ENCODE measurements at places on chromosomes 1 and 21. TPM values are rescaled to one million over a fixed set of nuclear protein-coding genes. Genes with fewer than 3 reads are reported as not detected.

The TRIM58 gene
- total RNA-seq: 0.14 TPM

The HEYL gene
- 45.6 TPM for total RNA-seq

The MTARC1 gene
- total RNA-seq: 3.6 TPM

The RIPPLY3 gene
- total RNA-seq: not detected

DNA sequence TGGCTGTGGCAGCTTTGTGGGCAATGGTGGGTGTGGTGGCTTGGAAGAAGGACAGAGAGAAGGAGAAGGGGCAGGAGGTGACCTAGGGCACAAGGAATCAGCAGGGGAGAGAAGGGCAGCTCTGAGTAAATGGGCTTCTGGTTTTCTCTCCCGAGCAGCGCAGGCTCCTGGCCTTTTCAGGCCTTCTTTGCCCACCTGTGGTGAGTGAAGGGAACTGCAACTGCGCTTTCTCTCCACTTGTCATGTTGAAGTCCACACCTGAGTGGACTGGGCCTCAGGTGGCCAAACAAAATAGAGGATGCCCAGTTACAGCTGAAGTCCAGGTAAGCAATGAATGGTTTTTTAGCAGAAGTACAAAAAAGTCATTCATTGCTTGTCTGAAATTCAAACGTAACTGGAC, 29.4 kb upstream of the KCNA10 start:
- no peak for DNase-seq
- no peak overlapping the region for H3K4me3 ChIP-seq
- H3K4me1 ChIP-seq: no peaks in the 10 kb centered on the region

DNA sequence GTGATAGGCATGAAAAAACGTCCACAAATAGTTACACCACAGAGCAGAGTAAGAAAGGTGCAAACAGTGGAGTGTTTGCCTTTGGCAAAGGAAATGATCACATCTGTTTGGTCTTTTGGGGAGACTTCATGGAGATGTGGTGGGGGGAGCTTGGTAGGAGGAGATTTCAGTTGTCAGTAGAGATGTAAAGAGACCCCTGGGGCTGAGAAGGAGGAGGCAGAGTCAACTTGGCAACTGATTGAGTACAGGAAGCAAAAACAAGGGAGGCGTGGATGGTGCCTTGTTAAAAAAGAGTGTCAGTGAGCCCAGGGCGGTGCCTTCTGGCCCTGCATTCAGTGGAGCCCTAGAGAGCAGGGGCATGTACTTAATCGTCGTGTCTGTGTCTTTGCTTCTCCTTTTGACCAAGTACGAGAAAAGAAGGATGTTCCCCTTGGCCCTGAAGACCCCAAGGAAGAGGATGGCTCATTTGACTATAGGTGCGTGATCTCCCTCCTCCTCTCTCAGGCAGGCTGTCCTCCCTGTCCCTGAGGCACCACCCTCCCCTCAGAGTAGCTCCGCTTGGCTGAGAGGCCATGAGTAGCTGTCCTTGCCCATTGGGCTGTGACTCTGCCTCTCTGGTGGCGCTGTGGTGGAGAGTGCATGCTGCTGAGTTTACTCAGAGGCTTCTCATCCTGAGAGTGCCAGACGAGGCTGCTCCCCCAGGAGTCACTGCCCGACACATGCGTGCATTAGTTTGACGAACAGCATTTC, 30.4 kb upstream of the CNTN2 start:
- no peaks in the 10 kb centered on the region for H3K4me1 ChIP-seq
- no peak overlapping the region for H3K27ac ChIP-seq
- no peak overlapping the region for H3K4me3 ChIP-seq
- no peaks in the 10 kb centered on the region for H3K27me3 ChIP-seq
- no peak for DNase-seq

DNA sequence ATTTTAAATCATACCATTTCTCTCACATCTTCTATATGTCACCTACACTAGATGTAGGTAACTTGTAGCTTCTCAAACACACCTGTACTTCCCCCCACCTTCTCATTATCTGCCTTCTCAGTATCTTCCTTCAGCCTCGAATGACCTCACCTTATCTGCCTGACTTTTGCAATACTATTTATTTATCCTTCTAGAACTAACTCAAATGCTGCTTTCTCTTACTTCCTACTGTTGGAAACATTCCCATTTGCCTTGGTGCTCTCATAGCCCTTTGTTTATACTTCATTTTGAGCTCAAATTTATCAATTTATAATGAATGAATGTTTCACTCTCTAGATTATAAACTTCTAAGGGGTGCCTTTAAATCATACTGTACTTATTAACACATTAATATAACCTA, 50.4 kb upstream of the KIAA1614 start:
- H3K27me3 ChIP-seq: no peaks in the 10 kb centered on the region
- H3K27ac ChIP-seq: no peak overlapping the region
- no peak for DNase-seq
- H3K4me1 ChIP-seq: peaks cover 8% of the 10 kb centered on the region
- peaks cover 4% of the 10 kb centered on the region for H3K36me3 ChIP-seq
- no peak overlapping the region for H3K4me3 ChIP-seq

- no peaks in the 10 kb centered on the region for H3K36me3 ChIP-seq
- no peaks in the 10 kb centered on the region for H3K27me3 ChIP-seq
- peak overlapping the region; percentile 82 for H3K27ac ChIP-seq
- peak overlapping the region; percentile 80 for H3K4me3 ChIP-seq
- H3K4me1 ChIP-seq: peaks cover 22% of the 10 kb centered on the region
- no peak for DNase-seq
Observed at GRCh38 chr21:45405271-45405818, 380 bp downstream of the COL18A1 start.

DNA sequence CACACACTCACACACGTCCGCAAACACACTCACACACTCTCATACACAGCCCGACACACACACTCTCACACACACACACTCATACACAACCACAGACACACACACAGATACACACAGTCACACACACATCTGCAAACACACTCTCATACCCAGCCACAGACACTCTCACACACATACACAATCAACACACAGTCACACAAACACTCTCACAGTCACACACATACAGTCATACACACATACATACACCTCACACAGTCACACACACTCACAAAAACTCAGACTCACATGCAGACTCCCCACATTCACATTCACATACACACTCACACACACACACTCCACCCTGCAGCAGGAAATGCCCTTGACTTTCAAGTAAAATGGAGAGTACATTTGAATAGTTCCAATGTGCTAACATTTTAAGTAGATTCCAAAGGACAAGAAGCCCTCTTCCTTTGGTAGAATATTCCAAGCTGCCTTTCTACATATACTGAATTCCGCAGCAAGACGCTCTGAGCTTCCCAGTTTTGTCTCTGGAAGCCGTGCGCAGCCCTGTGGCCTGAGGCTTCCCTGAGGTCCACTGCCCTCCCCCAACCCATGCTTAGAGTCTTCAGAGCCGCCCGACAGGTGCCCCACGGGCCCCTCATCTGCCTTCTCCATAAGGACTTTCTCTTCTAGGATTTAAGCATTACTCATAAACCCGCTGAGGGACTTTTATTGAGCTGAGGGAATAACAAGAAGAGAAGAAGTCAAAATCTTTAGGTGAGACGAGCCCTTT, 9.7 kb downstream of the BATF3 start:
- H3K27ac ChIP-seq: no peak overlapping the region
- H3K4me1 ChIP-seq: no peaks in the 10 kb centered on the region
- no peak for DNase-seq
- H3K4me3 ChIP-seq: no peak overlapping the region
- no peaks in the 10 kb centered on the region for H3K27me3 ChIP-seq
- peaks cover 2% of the 10 kb centered on the region for H3K36me3 ChIP-seq

- H3K4me1 ChIP-seq: peaks cover 59% of the 10 kb centered on the region
- peak within 1 kb of the TSS; percentile 100 for H3K4me3 ChIP-seq
- H3K36me3 ChIP-seq: peaks cover 9% of the 10 kb centered on the region
- peak within 1 kb of the TSS; percentile 99 for H3K27ac ChIP-seq
- DNase-seq: no peak
- H3K27me3 ChIP-seq: no peaks in the 10 kb centered on the region
Observed at GRCh38 chr1:151060007-151060656, at the start of gene MLLT11. TSS of gene MLLT11 (plus strand) at chr1:151060397. CDS start at chr1:151067225, 6,828 bp downstream.

- H3K36me3 ChIP-seq: peaks cover 3% of the 10 kb centered on the region
- peak overlapping the region; percentile 42 for H3K27ac ChIP-seq
- no peaks in the 10 kb centered on the region for H3K27me3 ChIP-seq
- DNase-seq: no peak
- no peak overlapping the region for H3K4me3 ChIP-seq
- peaks cover 7% of the 10 kb centered on the region for H3K4me1 ChIP-seq
Observed at GRCh38 chr1:61782771-61783170, 40.5 kb downstream of the PATJ start.

- peaks cover 29% of the 10 kb centered on the region for H3K4me1 ChIP-seq
- H3K4me3 ChIP-seq: no peak overlapping the region
- H3K27me3 ChIP-seq: no peaks in the 10 kb centered on the region
Observed at GRCh38 chr1:179167955-179168354, 61.5 kb downstream of the ABL2 start.

DNA sequence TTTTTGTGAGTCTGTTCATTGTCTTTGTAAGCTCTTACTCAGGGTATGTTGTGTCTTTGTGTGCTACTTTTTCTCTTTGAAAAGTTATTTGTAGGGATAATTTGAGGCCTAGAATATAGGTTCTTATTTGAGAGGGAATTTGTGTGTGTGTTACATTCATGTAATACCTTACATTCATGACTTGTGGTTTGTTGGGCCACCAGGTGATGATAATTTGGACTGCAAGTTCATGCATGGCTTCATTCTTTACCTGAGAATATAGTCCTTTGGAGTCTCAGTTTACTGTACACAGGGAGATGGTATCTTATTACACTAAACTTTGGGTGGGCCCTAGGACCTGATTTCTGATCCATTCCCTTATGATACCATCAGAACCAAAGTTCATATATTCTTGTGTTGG, 51.8 kb upstream of the FASLG start:
- no peak overlapping the region for H3K4me3 ChIP-seq
- H3K36me3 ChIP-seq: peaks cover 9% of the 10 kb centered on the region
- H3K27me3 ChIP-seq: no peaks in the 10 kb centered on the region
- DNase-seq: no peak
- H3K27ac ChIP-seq: no peak overlapping the region

DNA sequence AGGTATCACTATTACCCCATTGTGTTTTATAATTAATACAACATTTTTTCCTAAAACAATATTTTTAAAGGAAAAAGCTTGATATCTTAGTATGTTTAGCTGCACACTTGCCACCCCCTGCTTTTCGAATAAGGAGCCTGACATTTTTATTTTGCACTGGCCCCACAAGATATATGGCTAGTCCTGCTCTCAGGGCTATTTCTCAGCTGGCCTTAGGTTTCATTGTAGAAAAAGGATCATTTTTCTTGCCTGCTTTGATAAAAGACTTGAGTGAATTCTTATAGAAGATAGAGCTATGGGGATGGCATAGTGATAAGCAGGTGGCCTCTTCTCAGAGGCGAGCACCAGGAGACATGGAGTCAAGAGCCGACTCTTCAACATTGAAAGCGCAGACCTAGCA, 167.0 kb downstream of the FAM78B start:
- H3K4me3 ChIP-seq: no peak overlapping the region
- no peaks in the 10 kb centered on the region for H3K27me3 ChIP-seq
- no peaks in the 10 kb centered on the region for H3K36me3 ChIP-seq
- no peak overlapping the region for H3K27ac ChIP-seq
- H3K4me1 ChIP-seq: no peaks in the 10 kb centered on the region
- no peak for DNase-seq

DNA sequence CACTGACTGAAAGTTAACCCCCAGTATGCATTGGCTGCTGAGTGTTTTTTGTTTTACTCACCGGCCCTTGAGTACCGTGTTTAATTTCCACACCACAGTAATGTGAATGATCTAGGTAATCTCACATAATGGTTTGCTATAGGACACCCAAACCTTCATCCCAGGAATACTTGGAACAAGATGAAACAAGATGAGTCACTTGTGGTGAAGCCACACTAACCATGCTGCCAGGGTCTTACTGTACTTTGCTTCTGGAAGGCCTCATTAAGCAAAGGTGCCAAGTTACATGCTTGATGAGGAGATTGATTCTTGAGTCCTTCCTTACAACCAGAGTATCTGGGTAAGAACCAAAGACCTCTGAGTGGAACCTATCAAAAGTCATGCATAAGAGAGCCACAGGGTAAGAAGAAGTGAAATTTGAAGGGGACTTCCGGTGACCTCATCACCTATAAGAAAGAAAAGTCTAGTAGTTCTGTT, 163.3 kb downstream of the NRIP1 start:
- H3K27me3 ChIP-seq: no peaks in the 10 kb centered on the region
- no peak for DNase-seq
- H3K4me3 ChIP-seq: no peak overlapping the region
- no peak overlapping the region for H3K27ac ChIP-seq
- H3K36me3 ChIP-seq: no peaks in the 10 kb centered on the region

DNA sequence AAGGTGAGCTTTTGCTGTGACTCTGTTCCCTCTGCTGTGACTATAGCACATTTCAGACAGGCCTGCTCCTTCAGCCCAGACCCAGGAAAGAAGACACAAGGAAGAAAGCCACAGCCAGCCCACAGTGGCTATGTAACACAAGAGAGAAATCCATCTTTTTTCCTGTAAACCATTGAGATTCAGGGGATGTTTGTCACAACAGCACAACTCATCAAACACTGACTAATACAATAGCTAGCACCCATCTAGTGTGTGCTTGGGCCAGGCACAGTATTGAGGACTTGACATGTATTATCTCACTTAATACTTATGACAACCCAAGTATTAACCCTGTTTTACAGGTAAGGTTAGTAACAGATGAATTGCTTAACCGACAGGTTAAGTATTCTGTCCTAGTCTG, 29.8 kb downstream of the TAS1R2 start:
- no peaks in the 10 kb centered on the region for H3K4me1 ChIP-seq
- H3K4me3 ChIP-seq: no peak overlapping the region
- no peaks in the 10 kb centered on the region for H3K27me3 ChIP-seq
- no peaks in the 10 kb centered on the region for H3K36me3 ChIP-seq

DNA sequence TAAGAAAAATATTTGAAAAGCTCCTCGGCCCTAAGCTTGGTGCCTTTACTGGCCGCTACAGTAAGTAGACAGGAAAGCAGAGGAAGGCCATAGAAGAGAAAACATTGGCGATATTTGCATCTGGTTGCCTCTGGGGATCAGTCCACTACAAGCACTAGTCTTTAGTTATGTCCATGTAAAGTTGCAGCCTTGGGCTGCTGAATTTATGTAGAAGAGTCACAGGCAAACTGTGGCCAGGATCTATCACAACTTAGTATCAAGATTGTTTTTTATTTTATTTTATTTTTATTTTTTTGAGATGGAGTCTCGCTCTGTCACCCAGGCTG, 228.7 kb upstream of the CAMK1G start:
- no peaks in the 10 kb centered on the region for H3K4me1 ChIP-seq
- H3K36me3 ChIP-seq: no peaks in the 10 kb centered on the region
- H3K27me3 ChIP-seq: no peaks in the 10 kb centered on the region
- DNase-seq: no peak

- H3K27ac ChIP-seq: no peak overlapping the region
- H3K4me3 ChIP-seq: no peak overlapping the region
- H3K27me3 ChIP-seq: no peaks in the 10 kb centered on the region
- peaks cover 14% of the 10 kb centered on the region for H3K36me3 ChIP-seq
Observed at GRCh38 chr1:167996266-167996665, 59.4 kb upstream of the MPC2 start.

GRCh38 chr1:40053138-40053887, 12.8 kb downstream of the CAP1 start:
- no peak overlapping the region for H3K27ac ChIP-seq
- H3K4me3 ChIP-seq: no peak overlapping the region

GRCh38 chr1:31648641-31649357, 4.1 kb upstream of the PEF1 start:
- no peaks in the 10 kb centered on the region for H3K27me3 ChIP-seq
- H3K36me3 ChIP-seq: peaks cover 10% of the 10 kb centered on the region
- no peak for DNase-seq
- no peak overlapping the region for H3K4me3 ChIP-seq
- peaks cover 37% of the 10 kb centered on the region for H3K4me1 ChIP-seq
- H3K27ac ChIP-seq: peak overlapping the region; percentile 95

Measured in thoracic aorta (tissue), 2 donors.